NCI-H1417 (cell line): ENCODE measurements at places on chromosomes 11 and 22.

DNA sequence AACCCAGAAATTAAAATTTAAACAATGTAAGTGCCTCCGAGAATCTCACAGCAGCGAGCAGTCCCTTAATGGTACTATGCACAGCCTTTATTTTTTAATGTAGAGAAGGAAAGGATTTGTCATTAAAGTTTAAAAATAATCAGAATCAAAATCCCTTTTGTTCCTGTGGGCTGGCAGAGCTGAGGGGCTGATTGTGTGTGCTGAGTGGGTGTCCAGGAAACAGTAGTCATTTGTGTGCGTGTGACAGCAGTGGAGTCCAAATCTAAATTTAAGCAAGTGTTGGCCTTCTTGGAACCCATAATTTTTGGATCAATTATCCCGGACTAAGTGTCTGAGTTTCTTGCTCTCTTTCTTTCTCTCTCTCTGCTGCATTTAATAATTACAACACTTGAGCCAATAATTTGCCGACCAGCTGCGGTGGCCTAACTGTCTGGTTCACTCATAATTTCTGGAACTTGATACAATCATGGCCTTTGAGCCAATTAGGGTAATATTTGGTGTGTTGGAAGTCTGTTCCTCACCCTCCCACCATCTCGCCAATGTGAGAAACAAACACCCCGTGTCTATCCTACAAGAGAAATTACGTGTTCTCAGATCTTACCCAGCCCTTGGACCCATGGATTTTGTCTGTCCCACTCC lies 528.0 kb downstream of the SOX6 start:
- no peak for DNase-seq

- no peak for DNase-seq
These were observed 136.9 kb downstream of the METTL15 start for GRCh38 chr11:28245131-28245530.

- no peak for DNase-seq
These were observed 630.4 kb downstream of the METTL15 start for GRCh38 chr11:28738549-28738948.

DNA sequence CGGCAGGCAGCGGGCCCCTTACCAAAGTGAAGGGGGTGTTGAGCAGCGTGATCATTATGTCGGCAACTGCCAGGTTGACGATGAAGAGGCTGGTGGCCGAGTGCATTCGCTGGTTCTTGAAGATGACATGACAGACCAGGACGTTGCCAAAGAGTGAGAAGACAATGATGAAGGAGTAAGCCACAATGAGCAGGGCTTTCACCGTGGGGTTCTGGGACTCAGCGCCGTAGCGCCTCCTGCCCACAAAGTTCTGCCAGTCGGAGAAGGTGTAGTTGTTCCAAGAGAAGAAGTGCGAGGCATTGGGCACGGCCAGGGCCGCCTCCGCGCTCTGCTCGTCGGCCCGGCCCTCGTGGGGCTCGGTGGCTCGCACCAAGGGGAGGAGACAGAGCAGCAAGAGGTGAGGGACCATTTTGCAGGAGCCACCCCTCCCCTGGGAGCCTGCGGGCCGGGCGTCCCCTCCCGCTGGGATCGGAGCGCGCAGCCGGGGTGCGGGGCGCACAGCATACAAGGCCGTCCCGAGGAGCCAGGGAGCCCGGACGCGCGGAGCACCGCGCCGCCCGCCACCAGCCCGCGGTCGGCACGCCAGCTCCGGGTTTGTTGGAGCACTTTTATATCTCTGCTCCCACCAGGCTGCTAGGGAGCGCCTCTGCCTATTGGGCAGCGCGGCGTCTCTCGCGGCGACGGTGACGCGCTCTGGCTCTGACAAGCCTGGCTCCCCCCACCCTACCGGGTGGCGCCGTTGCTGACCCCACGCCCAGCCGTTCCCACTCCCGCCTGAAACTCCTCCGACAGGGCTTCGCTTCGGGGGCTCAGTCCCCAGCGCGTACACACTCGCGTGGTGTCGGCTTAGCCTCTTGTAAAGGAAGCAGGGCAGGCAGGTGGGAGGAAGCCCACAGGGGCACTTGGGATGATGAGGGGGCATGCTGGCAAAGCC lies at the start of gene GPR83:
Gene GPR83, minus strand, starts transcription at position 581 of the 934 bp plus-strand sequence. Its CDS starts 172 bp downstream, at position 409.
- DNase-seq, result no peak

- peak; percentile 81 for DNase-seq
These were observed 253.0 kb upstream of the CCDC179 start for GRCh38 chr11:23112987-23113886.

DNA sequence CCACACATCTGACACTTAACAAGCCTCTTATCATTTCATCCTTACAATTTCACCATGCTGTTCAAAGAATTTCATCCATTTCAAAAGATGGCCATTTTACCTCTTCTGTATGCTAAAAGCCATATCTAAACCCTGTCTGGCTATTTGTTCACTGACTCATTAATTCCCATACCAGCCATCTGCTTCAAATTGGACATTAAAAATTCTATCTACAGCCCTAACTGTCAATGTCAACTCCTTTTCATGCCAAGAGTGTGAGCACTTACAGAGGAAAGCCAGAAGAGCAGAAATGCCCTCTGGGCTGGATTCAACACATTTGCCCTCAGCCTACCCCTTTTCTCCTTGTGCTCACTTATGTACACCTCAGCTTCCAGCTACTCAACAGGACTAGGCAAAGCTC lies 59.2 kb downstream of the SYTL2 start:
- DNase-seq, result no peak

GRCh38 chr11:117313091-117313490 lies 3.0 kb downstream of the BACE1 start:
- no peak for DNase-seq

GRCh38 chr11:66492161-66492865 lies 12.1 kb downstream of the DPP3 start:
- DNase-seq, result no peak

DNA sequence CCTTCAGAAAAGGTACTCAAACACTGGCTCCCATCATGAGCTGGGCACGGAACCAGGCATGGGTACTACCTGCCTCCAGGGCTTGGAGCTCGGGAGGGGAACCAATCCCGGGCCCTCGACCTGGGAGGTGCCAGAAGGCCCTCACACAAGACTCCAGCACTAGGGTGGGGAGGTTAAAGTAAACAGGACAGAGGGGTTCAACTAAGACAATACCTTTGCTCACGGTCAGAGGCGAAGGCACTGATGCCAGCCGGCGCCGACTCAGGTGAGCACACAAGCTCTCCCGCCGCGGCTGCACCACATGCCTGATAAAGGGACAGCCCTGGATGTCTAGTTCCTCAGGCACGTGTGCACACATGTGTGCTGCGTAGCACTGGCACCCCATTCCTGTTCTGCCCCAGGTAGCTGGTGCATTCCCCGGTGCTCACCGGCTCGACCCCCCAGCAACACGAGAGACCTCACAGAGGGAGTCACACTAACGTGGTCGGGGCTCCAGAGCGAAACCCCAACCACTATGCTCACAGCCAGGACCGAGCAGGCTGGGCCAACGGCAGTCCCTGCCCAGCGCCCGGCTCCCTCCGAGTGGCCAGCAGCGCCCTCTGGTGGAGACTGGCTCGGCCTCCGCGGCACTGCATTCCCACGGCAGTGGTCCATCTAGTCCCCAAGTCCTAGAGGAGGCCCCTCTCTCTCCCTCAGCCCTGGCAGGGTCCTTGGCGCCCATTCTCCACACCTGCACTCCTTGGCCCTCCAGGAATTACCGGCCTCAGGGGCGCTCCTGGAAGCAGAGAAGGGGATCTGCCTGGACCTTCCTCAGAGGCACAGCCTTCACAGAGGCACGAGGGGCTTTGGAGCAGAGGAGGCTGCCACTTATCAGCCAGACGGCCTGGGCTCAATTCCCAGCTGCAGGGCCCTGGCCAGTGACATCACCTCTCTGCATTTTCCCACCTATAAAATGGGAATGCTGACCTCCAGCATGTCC lies 28.8 kb upstream of the MOB2 start:
- peak; percentile 59 for DNase-seq

- peak; percentile 91 for DNase-seq
These were observed 54.2 kb upstream of the CSNK2A3 start for GRCh38 chr11:11407065-11407762.

DNA sequence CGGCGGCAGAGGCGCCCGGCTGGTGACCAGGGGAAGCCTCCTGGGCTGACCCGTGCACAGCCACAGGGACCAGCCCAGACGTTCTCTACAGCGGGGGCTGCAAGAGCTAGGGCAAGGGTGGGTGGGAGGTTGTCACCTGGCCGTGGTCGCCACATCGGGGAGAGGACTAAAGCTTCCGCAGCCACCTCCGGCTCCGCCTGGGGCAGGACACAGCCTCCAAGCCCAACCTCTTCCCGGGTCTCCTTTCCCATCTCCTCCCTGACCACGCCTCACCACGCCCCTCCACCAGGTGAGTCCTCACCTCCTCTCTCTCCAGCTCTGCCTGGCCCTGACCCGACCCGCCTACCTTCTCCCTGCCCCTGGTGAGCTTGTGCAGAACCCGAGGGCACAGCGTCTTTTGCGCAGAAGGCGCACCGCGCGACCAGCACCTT lies 75.9 kb upstream of the LMO1 start:
- peak; percentile 81 for DNase-seq

DNA sequence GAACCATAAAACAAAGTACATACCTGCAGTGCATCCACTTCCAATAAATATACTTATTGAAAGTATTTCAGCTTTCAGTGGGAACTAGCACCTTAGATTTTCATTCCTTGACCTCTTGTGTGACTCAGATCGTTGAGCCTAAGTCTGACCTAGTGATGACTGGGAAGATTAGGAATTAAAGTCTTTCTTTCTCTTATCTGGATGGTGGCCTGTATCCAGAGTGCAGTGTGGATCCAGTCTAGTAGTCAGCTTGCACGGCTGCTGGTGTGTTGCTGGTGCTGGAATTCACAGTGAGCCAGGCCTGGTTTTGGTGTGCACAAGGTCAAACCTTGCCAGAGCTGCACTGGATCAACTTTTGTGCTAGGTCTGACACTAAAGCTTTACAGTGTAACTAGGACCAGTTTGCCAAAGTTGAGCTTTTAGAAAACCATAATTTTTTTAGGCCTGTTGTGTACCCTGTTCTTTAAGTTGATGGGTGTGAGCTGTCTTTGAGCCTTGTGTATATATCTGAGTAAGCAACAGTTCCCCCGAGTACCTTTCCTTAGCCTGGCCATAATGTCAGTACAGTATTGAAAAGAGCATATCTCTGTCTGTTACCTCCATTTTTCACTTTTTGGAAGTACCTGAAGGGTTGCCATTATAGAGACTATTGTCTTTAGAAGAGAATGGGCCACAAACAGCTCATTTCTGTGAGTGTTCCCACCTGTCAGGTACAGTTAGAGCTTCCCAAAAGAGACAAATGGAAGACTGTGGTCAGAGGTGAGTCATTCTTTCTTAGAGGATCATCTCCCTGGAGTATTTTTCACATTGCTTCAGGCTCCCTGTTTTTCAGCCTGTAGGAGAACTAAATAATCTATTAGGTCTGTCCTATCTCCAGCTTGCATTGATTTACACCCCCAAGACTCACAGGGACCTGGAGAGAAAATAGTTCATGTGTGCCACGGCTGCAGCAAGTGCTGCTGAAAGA lies 89.8 kb downstream of the ALX4 start:
- DNase-seq, result peak; percentile 0

DNA sequence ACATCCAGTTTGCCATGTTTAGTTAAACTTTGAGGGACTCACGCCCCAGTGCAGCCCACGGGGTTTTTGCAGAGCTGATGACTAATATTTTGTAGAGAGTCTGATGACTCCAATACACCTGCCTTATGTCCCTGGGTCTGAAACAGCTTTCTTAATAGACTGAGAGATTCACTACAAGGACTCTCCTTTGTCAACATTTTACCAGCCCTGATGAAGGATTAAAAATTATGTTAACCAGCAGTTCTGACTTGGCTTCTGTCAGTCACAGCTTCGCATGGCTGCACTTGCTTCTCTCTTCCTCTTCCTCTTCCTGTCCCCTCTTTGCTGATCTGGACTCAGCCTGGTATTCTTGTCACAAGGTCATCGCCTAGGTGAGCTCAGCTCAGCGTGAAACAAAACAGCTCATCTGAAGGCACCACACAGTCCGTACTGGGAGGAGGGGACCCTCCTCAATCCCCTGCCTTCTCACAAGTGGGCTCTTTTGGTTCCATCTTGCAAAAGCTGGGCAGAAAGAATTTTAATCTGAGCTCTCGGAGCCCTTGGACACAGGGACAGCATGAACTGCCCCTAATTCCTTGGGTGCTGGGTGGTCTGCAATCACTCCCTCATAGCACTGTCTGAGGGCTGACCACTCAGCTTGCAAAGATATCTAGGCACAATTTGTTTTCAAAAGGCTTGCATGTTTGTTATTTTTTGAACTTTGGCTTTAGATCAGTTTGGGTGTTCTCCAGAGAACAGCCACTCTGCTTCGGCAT lies 38.1 kb upstream of the POU2AF1 start:
- no peak for DNase-seq
